ENCODE measurements at places on chromosomes 6 and 20.
A peak's percentile ranks its signal among the peaks of the same experiment; 100 is the strongest.

GRCh38 chr6:109074133-109074415, 20.6 kb downstream of the SESN1 start:
- no peak for DNase-seq

- no peak for DNase-seq
Measured at GRCh38 chr20:32445539-32446273, 87.6 kb downstream of the ASXL1 start.

GRCh38 chr20:17912916-17913315, 55.7 kb downstream of the SNX5 start:
- no peak for DNase-seq

- no peak for DNase-seq
Measured at GRCh38 chr6:134816780-134817179, 133.1 kb downstream of the ALDH8A1 start.

- no peak for DNase-seq
Measured at GRCh38 chr6:108476376-108476775, 84.3 kb upstream of the FOXO3 start.

DNA sequence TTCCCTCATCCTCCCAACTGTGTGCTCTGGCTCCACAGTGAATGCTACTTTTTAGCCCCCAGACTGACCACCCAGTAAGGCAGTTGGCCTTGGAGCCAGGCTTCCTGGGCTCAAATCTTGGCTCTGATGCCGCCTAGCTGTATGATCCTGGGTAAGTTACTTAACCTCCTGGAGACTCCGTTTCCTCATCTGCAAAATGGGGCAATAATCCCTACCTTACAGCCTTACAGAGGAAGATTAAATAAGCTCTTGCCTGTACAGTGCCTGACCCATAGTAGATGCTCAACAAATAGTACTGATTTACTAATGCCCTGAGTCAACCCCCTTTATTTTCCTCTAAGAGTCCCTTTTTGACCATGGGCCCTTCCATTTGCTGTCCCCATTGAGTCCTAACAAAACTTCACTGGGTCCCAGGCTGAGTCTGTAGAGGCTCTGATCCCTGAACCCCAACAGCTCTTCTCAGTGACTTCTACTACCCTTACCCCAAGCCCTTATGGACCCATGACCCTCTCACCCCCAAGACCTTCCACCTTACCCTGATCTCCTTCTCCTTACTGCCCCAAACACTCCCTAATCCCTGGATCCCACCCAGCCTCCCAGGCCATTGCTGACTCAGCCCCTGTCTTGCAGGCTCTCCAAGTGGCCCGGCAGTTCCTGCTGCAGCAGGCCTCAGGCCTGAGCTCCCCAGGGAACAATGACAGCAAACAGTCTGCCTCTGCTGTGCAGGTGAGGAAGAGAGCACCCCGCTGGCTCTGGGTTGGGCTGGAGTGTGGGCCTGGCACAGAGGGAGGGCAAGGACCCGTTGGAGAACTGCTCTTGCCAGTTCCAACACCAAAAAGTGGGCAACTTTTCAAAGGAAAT, 31.4 kb downstream of the FOXP4 start:
- DNase-seq: no peak

DNA sequence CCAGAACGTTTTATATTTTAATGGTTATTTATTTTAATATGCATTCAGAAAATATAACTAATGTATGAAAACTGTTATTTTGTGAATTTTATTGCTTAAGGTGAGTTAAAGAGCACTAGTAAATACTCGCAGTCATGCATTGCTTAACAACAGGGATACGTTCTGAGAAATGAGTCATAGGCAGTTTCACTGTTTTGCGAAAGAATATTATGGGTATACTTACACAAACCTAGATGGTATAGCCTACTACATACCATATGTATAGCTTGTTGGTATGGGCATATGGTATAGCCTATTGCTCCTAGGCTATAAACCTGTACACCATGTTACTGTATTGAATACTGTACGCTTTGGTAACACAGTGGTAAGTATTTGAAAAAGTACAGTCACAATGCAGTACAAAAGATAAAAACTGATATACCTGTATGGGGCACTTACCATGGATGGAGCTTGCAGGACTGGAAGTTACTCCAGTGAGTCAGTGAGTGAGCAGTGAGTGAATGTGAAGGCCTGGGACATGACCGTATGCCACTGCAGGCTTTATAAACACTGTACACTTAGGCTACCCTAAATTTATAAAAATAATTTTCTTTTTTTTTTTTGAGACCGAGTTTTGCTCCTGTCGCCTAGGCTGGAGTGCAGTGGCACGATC, 38.5 kb downstream of the ARFGEF2 start:
- no peak for DNase-seq

GRCh38 chr20:25537890-25538289, 47.4 kb downstream of the NINL start:
- DNase-seq: no peak

- no peak for DNase-seq
Measured at GRCh38 chr20:53678315-53678989, 84.8 kb upstream of the ZNF217 start.

- DNase-seq: no peak
Measured at GRCh38 chr6:24554474-24554873, 59.7 kb downstream of the ALDH5A1 start.

DNA sequence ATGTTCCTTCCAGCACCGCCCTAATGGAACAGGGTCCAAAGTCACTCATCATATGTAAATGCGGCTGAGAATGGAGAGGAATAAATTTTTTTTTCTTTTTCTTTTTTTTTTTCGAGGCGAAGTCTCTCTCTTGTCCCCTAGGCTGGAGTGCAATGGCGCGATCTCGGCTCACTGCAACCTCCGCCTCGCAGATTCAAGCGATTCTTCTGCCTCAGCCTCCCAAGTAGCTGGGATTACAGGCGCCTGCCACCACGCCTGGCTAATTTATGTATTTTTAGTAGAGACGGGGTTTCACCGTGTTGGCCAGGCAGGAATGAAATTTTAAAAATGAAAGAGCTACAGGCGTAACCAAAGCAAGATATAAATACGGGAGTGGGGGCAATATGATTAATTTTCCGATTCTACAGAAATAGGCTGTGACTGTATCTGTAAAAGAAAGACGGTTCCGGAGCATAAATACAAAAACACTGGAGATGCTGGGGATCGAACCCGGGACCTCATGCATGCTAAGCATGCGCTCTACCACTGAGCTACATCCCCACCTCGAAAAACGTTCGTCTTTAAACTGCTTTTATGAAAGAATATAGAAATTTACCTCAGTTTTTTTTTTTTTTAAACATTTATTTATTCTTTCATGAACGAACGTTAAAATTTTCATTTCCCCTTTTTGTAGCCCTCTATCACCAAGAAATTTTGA, 132.2 kb downstream of the GPX5 start:
- peak; percentile 70 for DNase-seq

DNA sequence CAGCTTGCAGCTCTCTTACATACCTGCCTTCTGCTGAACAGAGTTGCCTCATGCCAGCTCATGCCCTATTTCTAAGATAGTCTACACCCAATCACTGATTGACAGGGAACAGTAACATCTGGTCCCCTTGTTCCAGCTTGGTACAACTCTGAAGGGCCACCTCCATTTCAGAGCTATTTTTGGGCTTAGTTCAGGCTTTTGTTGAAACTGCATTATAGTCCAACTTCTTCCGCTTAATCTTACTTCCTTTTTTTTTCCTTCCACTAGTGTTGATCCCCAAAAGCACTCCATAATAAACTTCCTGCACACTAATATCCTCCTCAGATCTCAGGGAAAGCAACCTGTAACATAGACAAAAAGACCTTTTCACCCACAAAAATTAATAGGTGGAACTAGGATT, 65.7 kb upstream of the TNFRSF21 start:
- DNase-seq: no peak

GRCh38 chr6:119312875-119313338, 36.7 kb downstream of the MAN1A1 start:
- DNase-seq: no peak

DNA sequence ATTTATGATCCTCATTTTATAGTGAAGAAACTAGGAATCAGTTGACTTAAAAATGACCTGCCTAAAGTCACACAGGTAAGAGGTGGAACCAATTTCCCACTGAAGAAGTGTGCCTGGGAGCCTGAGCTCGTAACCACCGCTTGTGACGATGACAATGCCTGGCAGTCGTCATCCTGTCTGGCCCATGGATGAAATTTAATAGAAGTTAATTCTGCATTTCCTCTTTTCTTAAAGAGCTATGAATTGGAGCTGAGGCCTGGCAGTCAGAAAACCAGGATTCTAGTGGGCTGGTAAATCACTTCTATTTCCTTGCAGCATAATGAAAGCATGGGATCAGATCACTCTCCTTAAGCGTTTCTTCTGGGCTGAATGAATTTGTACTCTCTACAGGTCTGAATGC, 200.0 kb upstream of the SGK1 start:
- DNase-seq: peak; percentile 45

DNA sequence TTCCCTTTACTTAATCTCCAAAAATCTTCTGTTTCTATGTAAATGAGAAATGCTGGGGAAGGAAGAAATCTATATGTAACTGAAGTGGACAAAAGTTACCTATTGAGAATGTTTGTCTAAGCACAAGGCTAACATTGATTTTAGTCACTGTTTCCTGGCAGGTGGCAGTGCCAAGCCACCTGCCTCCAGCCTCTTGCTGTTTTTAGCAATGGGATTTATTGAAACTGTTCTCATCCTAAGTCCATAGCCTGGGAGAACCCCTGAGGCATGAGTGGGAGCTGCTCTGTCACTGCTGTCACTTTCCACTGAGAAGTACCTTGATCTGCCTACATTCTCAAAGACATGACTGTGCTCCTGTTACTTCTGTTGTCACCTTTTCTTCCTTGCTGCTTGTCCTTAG, 14.7 kb downstream of the ENPP3 start:
- DNase-seq: no peak

GRCh38 chr6:11878735-11879134, 100.1 kb upstream of the ADTRP start:
- DNase-seq: no peak

GRCh38 chr6:3726421-3726820, 25.1 kb downstream of the PXDC1 start:
- no peak for DNase-seq

- DNase-seq: no peak
Measured at GRCh38 chr6:14108571-14109410, 8.8 kb upstream of the CD83 start.

GRCh38 chr6:158543606-158544185, 16.2 kb upstream of the TMEM181 start:
- DNase-seq: no peak

DNA sequence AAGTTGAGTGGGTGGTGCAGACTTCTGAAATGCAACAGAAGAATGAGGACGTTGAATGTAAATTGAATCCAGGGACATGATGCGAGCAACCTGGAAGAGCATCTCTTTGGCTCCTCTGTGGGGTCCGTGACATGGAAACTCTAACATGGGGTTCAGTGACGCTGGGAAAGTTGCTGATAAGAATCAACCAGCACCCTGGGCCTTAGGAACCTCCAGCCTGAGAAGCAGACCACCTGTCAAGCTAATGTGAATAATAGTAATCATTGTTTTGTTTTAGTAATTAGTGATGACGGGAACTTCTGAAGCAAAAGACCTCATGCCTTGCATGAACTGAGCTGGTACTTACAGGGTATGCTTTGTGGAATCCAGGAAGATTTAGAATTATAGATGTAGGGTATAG, 25.2 kb upstream of the DOK5 start:
- no peak for DNase-seq

DNA sequence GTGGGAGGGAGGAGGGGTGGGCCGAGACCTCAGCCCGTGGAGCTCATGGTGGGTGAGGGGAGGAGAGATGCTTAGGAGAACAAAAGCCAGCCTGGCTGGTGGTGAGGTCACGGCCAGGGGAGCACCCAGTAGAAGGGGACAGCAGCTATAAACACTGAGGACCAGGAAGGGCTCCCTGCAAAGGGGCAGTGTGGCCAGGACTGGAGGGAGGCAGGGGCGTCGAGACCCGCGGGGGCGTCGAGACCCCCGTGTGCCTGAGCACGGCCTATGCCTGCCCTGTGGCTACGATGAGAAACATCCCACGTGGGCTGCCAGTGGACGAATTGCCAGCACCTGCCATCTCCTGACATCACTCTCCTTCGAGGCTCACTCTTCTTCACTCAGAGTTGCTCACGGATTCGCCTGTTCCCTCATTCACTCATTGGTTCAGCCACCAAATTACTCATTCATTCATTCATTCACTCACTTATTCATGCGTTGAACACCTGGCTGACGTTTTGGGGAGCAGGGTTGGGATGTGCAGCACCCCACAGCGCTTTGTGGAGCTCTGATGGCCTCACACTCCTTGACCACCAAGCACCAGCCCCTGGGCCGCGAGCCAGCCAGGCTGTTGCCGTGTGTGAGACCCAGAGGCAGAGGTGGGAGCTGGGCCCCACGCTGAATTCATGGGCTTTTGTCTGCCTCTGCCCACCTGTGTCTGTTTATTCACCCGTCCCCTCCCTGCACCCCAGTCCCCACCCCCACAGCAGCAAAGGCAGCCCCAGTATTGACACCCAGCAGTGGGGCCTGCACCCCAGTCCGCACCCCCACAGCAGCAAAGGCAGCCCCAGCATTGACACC, 61.2 kb upstream of the BHLHE23 start:
- DNase-seq: no peak

DNA sequence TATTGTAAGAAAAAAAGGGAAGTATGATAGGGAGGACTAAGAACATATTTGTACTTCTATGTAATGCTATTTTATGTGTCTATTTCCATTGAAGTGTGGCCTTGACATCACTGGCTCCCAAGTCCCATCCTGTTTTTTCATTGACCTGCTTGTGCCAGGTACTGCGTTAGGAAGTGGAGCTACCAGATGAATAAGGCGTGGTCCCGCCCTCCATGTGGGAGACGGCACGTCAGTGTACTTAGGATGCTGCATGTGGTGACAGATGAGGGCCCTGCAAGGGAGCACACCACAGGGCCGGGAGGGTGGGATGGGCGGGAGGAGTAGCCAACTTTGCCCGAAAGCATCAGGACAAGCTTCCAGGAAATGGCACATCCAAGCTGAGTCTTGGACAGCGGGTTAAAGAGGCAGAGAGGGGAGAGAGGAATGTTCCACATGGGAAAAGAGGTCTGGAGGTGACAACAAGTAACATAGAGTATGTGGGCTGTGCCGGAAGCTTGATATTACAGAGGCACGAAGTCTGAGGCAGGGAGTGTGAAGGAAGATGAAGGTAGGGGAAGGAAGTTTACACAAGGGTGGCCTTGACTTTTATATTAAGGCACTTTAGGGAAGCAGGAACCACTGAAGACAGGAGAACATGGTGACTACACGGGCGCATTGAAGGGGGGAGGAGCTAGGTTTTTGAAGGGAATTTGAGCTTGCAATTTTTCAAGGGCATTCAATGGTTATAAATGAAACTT, 140.6 kb downstream of the MTHFD1L start:
- DNase-seq: no peak
